Activated T-cell treated with anti-CD3 and anti-CD28 coated beads for 4 hours (primary cell): ENCODE measurements at places on chromosomes 7 and 10.

DNA sequence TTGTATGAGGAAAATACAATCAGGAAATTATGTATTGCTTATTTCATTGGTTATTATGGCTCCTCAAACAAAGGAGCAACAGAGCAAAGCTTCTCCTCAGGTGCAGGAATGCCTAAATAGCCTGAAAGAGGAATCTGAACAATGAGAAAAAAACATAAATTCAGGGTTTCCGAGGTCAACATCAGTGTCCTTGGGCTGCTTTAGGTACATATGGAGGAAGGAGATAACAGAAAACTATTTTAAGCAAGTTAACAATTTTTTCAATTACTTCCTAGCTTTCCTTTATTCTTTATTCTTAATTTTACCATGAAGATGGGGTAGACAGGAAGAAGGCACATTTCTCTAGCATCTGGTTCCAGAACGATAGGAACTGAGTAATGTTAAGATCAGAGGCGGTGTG is 14.0 kb downstream of the SLC16A9 start:
- DNase-seq, result no peak

DNA sequence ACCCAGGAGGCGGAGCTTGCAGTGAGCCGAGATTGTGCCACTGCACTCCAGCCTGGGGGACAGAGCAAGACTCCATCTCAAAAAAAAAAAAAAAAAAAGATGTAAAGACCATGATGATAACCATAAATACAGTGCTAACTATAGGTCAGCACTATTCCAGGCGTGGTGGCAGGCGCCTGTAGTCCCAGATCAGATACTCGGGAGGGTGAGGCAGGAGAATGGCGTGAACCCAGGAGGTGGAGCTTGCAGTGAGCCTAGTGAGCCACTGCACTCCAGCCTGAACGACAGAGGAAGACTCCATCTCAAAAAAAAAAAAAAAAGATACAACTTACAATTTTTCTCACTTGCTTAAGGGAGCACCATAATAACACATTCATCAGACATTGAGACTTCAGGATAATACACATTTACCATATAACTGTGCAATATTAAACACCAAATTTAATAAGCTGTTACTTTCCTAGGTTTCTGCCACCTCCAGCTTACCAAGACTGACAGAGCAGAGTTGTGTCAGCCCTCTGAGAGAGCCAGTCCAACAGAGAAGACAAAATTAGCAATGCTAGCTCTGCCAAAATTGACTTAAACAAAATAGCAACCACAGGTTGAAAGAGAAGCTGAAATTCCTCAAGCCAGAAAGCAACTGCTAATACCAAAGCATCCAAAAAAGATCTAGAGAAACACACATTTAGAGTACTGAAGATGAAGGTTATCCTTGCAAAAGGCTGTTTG is 8.2 kb downstream of the DNA2 start:
- DNase-seq, result no peak

DNA sequence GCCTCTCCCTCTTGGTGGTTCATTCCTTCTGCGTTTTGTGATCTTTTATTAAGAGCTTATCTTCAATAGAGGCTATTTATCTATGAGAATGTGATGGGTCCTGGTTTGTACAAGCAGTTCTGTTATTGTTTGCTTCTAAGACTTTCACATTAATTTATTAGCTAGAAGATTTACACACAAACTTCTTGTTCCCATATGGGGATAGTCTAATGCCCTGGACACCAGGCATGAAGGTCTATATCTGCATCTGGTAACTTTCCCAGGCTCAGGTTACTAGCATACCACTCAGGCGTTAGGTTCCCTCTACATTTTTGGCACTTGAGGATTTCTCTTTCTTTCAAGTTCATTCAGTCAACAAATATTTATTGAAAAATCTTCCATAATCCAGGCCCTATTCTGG is 7.7 kb downstream of the XPNPEP1 start:
- DNase-seq, result no peak

DNA sequence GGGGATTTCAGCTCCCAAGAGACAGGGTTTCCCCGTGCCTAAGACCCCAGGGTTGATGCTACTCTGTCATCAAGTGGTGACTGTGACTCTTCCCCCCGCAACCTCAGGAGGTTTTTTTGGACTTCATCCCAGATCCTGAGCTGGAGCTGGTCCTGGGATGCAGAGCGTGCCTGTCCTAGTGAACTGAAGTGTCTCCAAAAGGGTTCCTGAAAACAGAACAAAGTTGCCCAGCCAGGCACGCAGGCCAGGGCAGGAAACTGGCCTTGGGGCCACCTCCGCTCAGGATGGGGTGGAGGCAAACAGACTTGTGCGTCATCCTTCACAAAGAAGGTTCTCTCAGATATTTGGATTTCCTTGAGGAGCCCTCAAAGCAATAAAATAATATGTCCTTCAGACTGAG is 118.9 kb downstream of the ITIH5 start:
- DNase-seq, result no peak

DNA sequence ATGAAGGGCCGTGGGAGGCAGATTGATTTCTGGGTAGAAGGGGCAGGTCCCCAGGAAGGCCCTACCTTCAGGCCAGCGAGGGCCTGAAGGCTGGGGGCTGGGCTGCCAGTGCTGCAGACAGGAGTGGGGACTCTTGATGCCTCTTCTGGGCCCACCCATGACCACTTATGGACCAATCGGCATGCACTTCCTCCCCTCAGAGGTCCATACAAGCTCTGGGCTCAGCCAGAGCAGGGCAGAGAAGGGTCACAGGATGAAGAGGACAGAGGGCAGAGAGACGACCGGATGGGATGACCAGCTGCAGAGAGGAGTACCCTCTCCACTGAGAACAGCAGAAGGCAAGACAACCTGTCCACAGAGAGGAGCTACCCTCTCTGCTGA is 120.1 kb downstream of the DYNC2I1 start:
- no peak for DNase-seq

- no peak for DNase-seq
Measured at GRCh38 chr7:128100949-128101713, 69.9 kb upstream of the LRRC4 start.

GRCh38 chr7:48782511-48782910 is 141.8 kb upstream of the CDC14C start:
- no peak for DNase-seq

- DNase-seq, result no peak
Measured at GRCh38 chr10:69057951-69058297, 30.0 kb upstream of the SRGN start.

DNA sequence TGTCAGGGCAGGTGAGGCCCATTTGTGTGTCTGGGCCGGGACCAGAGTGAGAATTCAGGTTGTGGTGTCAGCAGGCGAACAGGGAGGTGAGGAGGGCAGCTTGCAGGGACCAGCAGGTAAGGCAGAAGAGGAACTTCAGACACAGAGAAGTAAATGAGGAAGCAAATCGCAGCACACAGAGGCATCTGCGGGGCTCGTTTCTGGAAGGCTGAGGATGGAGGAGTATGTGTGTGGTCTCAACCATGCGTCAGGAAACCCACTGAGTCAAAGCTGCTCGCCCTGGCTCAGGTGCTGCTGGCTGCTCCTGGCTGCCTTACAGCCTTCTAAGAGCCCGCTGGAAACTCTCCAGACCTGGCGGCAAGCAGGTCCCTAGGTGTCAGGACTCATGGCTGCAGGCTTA is 26.9 kb upstream of the PITRM1 start:
- DNase-seq, result no peak

GRCh38 chr10:5645944-5646617 is 20.3 kb downstream of the ASB13 start:
- DNase-seq, result no peak

DNA sequence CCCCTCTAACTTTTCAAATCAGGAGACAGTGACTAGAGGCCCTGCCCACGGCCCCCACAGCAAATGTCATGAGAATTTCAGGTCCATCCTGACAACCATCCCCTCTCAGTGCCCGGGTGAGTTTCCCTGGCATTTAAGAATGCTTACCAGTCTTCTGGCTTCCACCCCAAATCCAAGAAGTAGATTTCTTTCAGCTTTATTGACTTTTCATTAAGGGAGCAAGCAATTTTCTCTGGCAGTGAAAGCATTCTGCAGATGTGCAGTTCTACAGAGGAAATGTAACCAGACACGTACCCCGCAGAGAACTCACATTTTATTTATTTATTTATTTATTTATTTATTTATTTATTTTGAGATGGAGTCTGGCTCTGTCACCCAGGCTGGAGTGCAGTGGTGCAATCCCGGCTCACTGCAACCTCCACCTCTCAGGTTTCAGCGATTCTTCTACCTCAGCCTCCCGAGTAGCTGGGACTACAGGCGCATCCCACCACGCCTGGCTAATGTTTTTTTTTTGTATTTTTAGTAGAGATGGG is 120.9 kb upstream of the KCTD7 start:
- no peak for DNase-seq

DNA sequence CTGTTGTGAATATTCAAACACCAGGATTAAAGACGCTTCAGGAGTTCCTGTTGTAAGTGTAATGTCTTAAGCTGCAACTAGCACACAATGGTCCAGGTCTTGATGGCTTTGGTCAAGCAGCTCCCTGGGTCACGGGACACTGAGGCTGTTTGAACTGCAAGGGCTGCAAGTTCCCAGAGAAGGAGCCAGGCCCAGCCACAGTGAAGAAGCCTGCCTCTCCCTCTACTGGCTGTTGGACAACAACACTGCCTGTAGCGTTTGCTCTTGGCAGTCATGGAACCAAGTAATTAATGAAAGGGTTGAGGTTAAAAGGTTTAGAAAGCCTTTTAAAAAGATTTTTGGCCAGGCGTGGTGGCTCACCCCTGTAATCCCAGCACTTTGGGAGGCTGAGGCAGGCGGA is 31.9 kb upstream of the GUSB start:
- no peak for DNase-seq

GRCh38 chr10:86652361-86653202 is 1.8 kb upstream of the OPN4 start:
- no peak for DNase-seq

GRCh38 chr10:67477868-67478267 is 218.1 kb downstream of the CTNNA3 start:
- no peak for DNase-seq

DNA sequence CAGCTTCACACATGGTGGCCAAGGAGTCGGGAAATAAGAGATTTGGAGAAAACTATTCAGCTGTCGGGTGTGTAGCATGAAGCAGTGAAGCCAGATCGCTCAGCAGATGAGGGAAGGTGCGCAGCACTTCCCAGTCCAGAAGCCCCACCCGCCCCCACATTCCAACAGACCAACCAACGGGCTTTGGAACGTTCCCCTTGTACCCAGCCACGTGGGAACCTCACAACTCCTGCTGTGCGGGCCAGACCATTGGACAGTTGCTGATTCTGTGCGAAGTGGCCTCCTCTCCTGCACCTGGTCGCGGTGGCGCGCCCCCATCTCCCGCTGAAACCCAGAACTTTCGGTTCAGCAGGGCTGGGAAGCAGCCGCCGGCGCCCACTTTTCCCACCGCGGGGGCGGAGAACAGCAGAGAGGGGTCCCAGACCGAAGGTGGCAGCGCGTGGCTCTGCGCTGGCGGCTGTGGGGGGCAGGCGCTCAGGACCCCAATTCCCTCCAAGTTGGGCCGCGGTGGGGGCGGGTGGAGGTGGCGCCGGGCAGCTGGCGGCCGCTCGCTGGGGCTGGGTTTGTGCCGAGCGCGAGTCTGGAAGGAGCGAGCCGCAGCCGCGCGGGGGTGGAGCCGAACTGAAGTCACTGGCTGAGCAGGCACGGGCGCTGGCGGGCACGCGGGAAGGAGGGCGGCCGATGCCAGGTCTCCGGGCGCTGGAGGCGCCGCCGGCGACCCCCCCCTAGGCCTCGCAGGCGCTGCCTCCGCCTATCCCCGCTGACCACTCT is 1301.5 kb upstream of the SORCS1 start:
- no peak for DNase-seq

DNA sequence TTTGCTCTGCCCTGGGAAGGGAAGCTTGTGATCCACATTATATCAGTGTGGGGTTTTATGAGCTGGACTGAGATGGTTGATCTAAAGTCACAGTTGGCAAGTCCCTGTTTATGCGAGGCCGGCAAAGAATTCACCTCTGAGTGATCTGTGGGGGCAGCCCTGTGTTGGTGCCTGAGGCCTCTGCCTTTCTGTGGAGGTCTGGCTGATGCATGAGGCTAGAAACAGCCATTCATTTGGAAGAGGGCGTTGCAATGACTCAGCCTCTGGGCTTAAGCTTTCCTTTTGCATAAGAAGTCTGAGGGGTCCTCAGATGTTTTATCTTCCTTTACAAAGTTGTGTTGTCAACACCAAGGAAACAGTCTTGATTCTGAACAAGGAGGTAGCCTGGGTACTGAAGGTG is 126.9 kb downstream of the MGMT start:
- DNase-seq, result no peak

DNA sequence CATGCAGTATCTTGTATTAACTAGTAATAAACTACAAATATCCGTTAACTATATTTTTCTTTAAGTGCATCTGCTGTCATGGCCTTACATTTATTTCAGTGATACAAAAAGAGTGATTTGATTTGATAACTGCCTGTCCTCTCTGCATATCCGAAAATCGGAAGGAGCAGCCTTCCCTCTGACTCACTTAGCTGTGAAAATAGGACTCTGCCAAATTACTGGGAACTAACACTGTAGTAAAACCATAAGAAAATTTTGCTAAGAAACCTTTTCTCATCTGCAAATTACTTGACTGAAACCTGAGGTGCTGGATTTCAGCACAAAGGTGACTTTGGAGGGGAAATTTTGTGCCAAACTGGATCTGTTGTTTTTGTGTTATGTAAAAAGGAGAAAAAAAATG is 176.6 kb upstream of the MKLN1 start:
- DNase-seq, result no peak

GRCh38 chr10:119761106-119761505 is 35.3 kb downstream of the INPP5F start:
- DNase-seq, result no peak

GRCh38 chr7:23467806-23468525 is 2.3 kb downstream of the IGF2BP3 start:
- DNase-seq, result no peak

DNA sequence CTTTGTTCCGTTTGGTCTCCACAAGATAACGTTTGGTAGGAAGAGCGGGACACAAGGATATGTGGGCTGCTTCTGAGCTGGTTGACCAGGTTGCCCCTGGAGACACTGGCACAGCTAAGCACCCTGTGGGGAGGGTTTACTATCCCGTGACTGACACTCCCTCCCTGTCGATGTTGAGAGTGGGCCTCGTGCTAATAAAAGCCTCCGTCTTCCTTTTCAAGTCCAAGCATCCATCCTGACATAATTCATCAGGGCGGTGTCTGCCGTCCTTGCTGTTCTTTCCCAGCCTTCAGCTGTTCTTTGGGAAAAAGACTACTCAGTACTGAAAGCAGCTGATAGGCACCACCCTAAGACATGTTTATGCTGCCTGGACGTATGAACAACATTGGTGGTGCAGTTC is 49.6 kb downstream of the SHH start:
- no peak for DNase-seq

DNA sequence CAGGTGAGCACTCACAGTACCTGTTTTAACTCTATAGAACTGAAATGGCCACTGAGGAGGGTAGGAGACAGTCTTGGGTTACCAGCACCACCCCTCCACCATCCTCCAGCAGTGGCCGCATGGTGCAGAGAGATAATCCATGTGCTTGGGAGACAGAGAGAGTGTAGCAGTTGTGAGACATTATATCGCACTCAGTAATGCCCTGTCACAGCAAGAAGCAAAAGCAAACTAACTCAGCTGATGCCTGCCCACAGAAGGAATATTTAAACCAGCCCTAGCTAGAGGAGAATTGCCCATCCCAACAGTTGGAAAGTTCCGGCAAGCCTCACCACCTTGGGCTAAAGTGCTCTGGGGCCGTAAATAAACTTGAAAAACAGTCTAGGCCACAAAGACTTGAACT is 58.8 kb upstream of the HBP1 start:
- DNase-seq, result no peak

- no peak for DNase-seq
Measured at GRCh38 chr7:17936321-17936720, 4.0 kb downstream of the SNX13 start.
